Right cardiac atrium (tissue), 5 donors: ENCODE measurements at places on chromosomes 5 and 9. TPM values are rescaled to one million over a fixed set of nuclear protein-coding genes. Genes with fewer than 3 reads are reported as not detected.

The CCL19 gene
- 1.4 TPM for total RNA-seq

DNA sequence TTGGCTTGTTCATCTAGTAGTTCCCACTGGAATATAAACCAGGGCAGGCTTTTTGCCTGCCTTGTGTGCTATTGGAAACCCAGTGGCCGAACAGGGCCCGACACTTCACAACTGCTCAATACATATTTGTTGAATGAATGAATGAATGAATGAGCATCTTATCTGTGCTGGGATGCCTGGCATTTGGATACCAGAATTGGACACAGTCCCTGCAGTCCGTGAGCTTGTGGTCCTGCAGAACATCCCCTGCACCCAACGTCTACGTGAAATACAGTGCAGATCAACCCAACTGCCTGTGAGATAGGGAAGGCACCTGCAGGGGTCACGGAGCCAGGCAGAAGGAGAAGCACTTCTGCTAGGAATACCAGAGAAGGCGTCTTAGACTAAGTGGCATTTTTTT is 30.0 kb upstream of the COL15A1 start:
- no peak for DNase-seq

DNA sequence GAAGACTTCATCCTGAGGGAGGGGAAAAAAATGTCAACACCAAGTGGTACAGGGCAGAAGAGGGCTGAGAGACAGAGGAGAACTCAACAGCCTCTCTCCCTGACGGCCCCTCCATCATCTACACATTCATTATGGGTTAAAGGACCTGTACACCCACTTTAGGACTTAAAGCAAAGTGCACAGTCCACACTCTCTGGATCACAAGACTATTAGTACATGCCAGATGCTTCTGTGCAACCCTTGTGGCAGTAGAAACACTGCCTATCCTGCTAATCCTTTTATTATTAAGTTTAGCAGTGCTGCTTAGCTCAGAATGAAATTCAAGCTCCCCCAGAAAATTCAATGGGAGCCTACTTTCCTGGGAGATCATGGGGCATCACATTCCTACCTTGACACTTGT is 1.9 kb downstream of the FRMD3 start:
- no peak for DNase-seq

GRCh38 chr5:144177548-144177947 is 6.9 kb downstream of the KCTD16 start:
- DNase-seq = no peak

The IGFBPL1 gene
- 0.65 TPM for total RNA-seq

DNA sequence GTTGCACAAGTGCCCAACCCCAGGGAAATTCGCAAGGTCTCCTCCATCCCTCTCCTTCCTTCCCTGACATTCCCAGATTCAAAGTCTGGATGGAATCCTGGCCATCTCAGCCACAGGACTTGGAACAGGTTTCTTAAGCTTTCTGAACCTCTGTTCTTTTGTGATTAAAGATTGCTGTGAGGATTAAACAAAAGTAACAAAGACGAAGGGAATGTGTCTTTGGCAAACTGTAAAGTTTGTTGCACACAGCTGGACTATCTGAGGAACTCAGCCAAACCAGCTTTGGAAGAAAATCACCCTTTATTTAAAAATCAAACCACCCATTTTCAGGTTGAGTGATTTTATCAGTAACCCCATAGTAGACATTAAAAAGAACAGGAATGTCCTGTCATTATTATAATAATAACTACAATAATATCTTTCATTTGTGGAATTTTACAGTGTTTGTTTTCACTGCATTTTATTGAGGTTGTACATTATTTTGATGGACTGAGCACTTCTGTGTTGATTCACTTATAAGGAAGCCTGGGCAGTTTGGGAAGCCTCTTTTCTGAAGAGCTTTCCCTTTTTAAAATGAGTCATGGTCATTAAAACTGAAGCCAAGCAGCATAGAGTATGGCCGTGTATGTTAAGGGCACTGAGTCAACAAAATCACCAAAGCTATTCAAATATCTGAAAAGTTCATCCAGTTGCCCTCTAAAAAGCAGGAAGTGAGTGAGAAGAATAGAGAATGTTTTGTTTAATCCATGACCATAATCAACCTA is 310.2 kb downstream of the AGTPBP1 start:
- DNase-seq = no peak

The FOXD4 gene
- 0.19 TPM for total RNA-seq

The ECSCR gene
- total RNA-seq = 21.3 TPM

The PHF24 gene
- total RNA-seq = 1.3 TPM

The ZNF367 gene
- 1.3 TPM for total RNA-seq

The CLIC3 gene
- total RNA-seq = 4.9 TPM

The MELK gene
- total RNA-seq = 0.17 TPM

DNA sequence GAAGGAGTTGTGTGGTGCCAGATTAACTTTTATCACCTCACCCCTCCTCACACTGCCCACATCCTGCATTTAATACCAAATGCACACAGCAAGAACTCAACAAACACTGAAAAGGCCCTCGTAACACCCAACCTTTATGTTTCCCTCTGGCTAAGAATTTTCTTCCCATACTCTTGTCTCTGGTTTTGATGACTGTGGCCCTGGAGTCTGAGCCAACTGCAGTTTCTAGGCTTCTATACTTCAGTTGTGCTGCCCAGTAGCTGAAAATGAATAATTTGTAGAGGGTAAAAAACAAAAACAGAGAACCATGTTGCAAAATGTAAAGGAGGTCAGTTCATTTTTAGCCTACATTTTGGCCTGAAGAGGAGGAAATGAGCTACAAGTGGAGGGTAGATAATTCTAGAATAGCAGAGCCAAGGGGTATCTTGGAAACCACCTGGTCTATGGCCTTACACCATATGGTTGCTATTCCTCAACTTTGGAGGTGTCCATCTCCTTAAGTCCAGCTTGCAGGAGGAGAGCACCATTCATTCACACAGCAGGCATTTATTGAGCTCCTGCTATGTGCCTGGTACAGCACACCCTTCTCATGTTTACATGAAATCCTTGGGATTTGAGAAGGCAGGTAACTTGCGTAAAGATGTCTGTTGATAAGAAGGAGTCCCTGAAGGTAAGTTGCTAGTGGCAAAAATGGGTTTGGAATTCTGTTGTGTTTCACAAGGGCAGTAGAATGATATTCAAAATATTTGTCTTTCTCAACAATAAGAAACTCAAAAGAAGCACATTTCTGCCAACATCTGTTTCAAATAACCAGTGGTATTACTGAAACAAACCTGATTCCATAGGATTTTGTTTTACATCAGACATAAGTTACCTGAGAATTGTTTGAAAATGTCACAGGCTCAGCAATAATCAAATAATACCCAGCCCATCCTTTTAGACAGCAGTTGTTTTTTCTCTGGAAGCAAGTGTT is 83.8 kb upstream of the TNFAIP8 start:
- DNase-seq = no peak

The GRM6 gene
- not detected for total RNA-seq

GRCh38 chr5:36944607-36945225 is 68.1 kb downstream of the NIPBL start:
- DNase-seq = no peak

DNA sequence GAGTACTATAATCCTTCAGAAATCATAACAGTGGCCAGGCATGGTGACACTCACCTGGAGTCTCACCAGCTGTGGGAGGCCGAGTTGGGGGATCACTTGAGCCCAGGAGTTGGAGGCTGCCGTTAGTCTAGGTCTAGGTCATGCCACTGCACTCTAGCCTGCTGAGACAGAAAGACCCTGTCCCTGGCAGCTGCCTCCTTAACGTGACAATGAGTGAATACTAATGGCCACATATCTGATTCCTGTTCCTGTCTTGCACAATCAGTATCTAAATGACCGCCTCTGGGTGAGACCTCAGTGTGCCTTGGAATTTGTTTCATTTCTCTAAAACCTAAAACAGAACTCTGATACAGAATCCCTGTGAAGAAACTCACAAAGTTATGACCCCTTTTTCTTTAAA is 131.0 kb upstream of the DAB2 start:
- no peak for DNase-seq

- DNase-seq = no peak
Measured at GRCh38 chr5:143471041-143471509, 67.6 kb upstream of the NR3C1 start.

- no peak for DNase-seq
Measured at GRCh38 chr9:69174616-69175463, 763 bp downstream of the TJP2 start.

- DNase-seq = no peak
Measured at GRCh38 chr5:125581311-125581710, 834.9 kb upstream of the ZNF608 start.

- no peak for DNase-seq
Measured at GRCh38 chr5:74950836-74951515, 84.8 kb upstream of the FAM169A start.

DNA sequence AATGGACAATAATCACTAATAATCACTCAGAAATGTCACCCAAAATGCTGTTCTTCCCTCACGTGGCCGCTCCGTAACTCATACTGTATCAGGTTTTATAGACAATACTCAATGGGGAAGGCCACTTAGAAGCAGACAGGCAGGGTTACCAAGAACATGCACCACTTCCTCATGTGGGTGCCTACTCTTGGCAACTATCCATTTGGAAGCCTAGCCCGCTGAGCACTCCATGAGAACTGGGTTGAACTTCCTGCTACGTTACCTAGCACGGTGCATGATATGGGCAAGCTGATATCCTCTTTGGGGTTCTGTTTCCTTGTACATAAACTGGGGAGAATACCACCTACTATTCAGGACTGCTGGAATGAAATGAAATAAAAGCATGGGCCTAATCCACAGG is 14.3 kb downstream of the DAP start:
- DNase-seq = no peak

- DNase-seq = no peak
Measured at GRCh38 chr5:135391869-135392255, 7.2 kb downstream of the MACROH2A1 start.

- DNase-seq = no peak
Measured at GRCh38 chr9:133449760-133450159, 10.0 kb upstream of the CACFD1 start.

GRCh38 chr9:134589748-134590147 is 51.9 kb upstream of the COL5A1 start:
- DNase-seq = no peak

- DNase-seq = peak; percentile 91
Measured at GRCh38 chr5:151234476-151235238, 10.8 kb upstream of the CCDC69 start.

GRCh38 chr5:32536246-32536645 is 49.1 kb upstream of the SUB1 start:
- DNase-seq = no peak

The C1QTNF3 gene
- total RNA-seq = 3.3 TPM

The C5orf58 gene
- 0.47 TPM for total RNA-seq

DNA sequence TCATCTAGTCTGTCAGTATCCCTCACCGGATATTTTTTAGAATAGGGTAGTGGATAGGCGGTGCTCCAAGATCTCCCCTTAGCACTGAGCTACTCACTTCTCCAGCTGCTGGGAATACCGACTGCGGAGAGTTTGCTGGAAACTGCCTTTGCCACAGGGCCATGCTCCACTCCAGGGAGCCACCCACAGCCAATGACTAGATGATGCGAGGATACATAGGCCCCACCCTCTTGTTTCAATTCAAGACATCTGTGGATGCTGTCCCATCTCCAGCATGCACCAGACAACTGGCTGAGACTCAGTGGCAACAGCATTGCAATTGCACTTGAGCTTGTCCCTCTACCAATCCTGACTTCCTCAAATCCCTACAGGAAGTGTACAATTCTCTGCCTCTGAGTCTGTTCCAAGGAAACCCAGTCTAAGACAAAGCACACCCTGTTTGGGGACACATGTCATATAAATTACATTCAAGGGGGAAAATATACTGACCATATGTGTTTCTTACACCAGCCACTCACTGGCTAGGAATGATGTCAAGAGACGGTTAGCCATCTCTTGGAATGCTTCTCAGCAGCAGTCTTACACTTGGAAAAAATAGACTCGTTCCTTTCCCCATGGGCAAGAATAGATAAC is 312.6 kb upstream of the KIF2A start:
- no peak for DNase-seq

The FOXI1 gene
- total RNA-seq = not detected

- peak; percentile 73 for DNase-seq
Measured at GRCh38 chr5:173329491-173330337, 1.5 kb upstream of the STC2 start.

DNA sequence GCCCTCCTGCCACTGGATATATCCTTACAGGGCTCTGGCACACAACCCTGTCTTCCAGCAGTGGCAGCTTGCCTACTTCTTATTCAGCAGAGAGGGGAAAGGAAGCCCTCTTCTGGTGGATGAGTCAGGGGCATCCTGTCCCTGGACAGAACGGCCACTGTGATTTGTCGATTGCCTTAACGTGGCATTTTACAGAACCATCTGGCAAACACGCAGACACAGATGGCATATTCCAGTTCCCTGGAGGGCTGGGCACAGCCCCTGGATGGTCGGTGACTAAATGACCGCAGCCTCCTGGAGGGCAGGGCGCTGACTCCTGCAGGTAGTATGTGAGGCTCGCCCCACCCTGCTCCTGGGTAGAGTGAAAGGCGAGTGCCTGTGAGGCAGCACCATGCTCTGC is 62.1 kb downstream of the DCP2 start:
- peak; percentile 43 for DNase-seq

GRCh38 chr5:180612683-180613082 is 21.4 kb upstream of the SCGB3A1 start:
- peak; percentile 36 for DNase-seq

DNA sequence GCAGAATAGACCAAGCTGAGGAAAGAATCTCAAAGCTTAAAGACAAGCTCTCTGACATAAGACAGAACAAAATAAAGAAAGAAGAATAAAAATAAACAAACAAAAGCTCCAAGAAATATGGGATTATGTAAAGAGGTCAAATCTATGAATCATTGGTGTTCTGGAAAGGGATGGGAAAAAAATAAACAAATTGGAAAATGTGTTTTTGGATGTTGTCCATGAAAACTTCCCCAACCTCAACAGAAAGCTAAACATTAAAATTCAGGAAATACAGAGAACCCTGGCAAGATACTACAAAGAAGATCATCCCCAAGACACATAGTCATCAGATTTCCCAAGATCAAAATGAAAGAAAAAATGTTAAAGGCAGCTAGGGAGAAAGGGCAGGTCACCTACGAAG is 662.0 kb upstream of the CDH18 start:
- DNase-seq = no peak

DNA sequence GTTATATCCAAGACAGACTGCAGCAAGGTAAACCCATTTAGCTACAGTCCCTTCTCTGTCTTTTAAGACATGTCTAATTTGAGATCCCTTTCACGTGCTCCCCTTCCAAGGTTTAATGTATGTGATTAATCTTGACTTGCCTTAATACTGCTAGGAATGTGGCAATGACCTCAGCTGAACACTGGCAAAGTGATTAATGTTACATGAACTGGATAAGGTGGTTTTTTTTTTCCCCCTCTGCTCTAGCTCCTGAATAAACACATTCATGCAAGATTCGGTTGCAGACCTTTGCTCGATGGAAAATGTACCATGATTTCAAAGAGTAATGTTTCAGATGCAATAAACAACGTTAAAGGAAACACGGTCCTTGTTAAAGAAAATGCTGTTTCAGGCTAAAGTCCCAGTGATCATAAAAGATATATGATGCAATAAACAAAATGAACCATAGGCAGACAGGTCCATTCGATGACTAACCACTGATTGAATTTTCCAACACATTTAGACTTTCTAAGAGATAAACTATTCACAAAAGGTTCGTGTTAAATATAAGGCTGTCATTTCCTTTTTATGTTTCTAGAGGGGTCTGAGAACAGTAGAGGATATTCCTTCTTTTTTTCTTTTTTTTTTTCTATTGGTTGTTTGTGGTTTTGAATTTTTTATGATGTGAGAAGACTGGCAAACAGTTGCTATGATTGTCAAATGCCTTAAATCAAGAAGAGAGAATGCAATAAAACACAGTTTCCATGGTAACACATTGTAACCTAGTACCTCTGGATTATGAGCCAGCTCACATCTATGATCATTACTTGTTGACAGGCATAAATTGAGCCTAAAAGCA is 44.7 kb upstream of the ZNF608 start:
- no peak for DNase-seq

The VDAC1 gene
- 330 TPM for total RNA-seq
